Smooth muscle cell of the umbilical artery (primary cell): ENCODE measurements at places on chromosomes 5 and 9. TPM values are rescaled to one million over a fixed set of nuclear protein-coding genes. Genes with fewer than 3 reads are reported as not detected.

The ZNF462 gene
- total RNA-seq, result 17.2 and 24.3 TPM in 2 replicates

The WHRN gene
- 2.3 and 2.7 TPM in 2 replicates for total RNA-seq

The CBY3 gene
- 0.23 TPM in 1 of 2 replicates, not detected in the other for total RNA-seq

The SNCB gene
- 0.18 TPM in 1 of 2 replicates, not detected in the other for total RNA-seq

The FOXD4L6 gene
- total RNA-seq, result 0.30 and 0.37 TPM in 2 replicates

The GGTA1 gene
- not detected in 2 replicates for total RNA-seq

The OGN gene
- total RNA-seq, result 0.59 TPM in 1 of 2 replicates, not detected in the other

The GPSM1 gene
- total RNA-seq, result 38.6 and 68.0 TPM in 2 replicates

The TAF11L5 gene
- total RNA-seq, result not detected in 2 replicates

The SHLD3 gene
- 3.9 and 5.0 TPM in 2 replicates for total RNA-seq

The FUT7 gene
- total RNA-seq, result under 0.01 TPM in 1 of 2 replicates, not detected in the other

The SLC36A3 gene
- not detected in 2 replicates for total RNA-seq

The FRMPD1 gene
- total RNA-seq, result under 0.01 and 0.05 TPM in 2 replicates

The PRELID2 gene
- total RNA-seq, result 21.7 and 29.2 TPM in 2 replicates

The HMMR gene
- total RNA-seq, result 2.7 and 29.6 TPM in 2 replicates

The PCDHA12 gene
- 0.18 and 0.59 TPM in 2 replicates for total RNA-seq

The GABRA6 gene
- total RNA-seq, result not detected in 2 replicates

The PCDHGA1 gene
- total RNA-seq, result 0.69 and 0.89 TPM in 2 replicates

The SMIM33 gene
- total RNA-seq, result not detected in 2 replicates

The SLCO6A1 gene
- not detected in 2 replicates for total RNA-seq

The CAST gene
- 143 and 227 TPM in 2 replicates for total RNA-seq

The GRXCR2 gene
- total RNA-seq, result not detected in 2 replicates

The PROB1 gene
- total RNA-seq, result 0.59 and 0.78 TPM in 2 replicates

The STKLD1 gene
- 0.28 and 0.59 TPM in 2 replicates for total RNA-seq

The ANXA1 gene
- total RNA-seq, result 678 and 1,252 TPM in 2 replicates

The TMEM232 gene
- total RNA-seq, result 1.7 and 3.9 TPM in 2 replicates
